ENCODE measurements at places on chromosomes 3 and 15. TPM values are rescaled to one million over a fixed set of nuclear protein-coding genes. Genes with fewer than 3 reads are reported as not detected.

GRCh38 chr3:177041730-177042551 lies 155.3 kb downstream of the TBL1XR1 start:
- H3K4me3 ChIP-seq, result no peak overlapping the region
- H3K27ac ChIP-seq, result peak overlapping the region; percentile 42
- peaks cover 57% of the 10 kb centered on the region for H3K36me3 ChIP-seq
- no peaks in the 10 kb centered on the region for H3K27me3 ChIP-seq
- DNase-seq, result no peak
- peaks cover 37% of the 10 kb centered on the region for H3K4me1 ChIP-seq

- no peak overlapping the region for H3K27ac ChIP-seq
- no peak overlapping the region for H3K4me3 ChIP-seq
- DNase-seq, result no peak
- no peaks in the 10 kb centered on the region for H3K4me1 ChIP-seq
- H3K27me3 ChIP-seq, result no peaks in the 10 kb centered on the region
Measured at GRCh38 chr3:176219970-176220369, 977.3 kb downstream of the TBL1XR1 start.

DNA sequence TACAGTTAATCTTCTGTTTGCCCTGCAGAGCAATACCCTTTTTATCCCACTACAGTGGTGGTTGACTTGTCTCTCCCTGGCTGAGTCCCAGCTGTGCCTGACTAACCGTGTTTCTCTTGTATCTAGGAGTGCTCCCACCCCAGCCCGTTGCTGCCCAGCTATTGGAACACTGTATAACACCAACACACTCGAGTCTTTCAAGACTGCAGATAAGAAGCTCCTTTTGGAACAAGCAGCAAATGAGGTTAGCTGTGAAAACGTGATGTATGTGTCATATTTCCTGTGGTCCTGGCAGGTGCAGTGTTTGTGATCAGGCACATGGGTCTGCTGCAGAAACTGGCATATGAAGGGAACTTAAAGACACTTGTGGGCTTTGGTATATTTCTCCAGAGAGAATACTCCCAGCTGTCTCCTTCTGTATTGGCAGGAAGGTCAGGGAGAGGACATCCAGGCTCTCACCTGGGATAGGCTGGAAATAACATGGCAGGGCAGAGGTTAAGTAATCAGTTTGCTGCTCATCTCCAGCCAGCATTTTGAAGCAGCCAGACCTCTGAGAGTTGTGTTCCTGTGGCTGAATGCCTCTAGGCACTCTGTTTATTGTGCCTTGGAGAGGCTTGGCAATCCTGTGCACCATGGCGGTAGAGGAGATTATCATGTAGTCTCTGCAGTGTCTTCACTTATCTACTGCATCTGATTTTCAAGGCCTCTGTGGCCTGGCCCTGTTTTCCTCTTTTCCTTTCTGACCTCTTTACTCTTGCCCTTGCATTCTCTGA lies 34.8 kb downstream of the ATG7 start:
- H3K36me3 ChIP-seq, result peaks cover 51% of the 10 kb centered on the region
- H3K27ac ChIP-seq, result no peak overlapping the region
- peak; percentile 32 for DNase-seq
- H3K4me1 ChIP-seq, result peaks cover 34% of the 10 kb centered on the region

GRCh38 chr15:45645026-45645980 lies 10.5 kb downstream of the SQOR start:
- peak overlapping the region; percentile 94 for H3K27ac ChIP-seq
- peak; percentile 22 for DNase-seq
- H3K27me3 ChIP-seq, result no peaks in the 10 kb centered on the region
- H3K4me1 ChIP-seq, result peaks cover 84% of the 10 kb centered on the region

GRCh38 chr15:66047321-66048024 lies 178.2 kb downstream of the RAB11A start:
- H3K27me3 ChIP-seq, result no peaks in the 10 kb centered on the region
- H3K27ac ChIP-seq, result no peak overlapping the region
- H3K4me1 ChIP-seq, result no peaks in the 10 kb centered on the region
- H3K36me3 ChIP-seq, result no peaks in the 10 kb centered on the region

DNA sequence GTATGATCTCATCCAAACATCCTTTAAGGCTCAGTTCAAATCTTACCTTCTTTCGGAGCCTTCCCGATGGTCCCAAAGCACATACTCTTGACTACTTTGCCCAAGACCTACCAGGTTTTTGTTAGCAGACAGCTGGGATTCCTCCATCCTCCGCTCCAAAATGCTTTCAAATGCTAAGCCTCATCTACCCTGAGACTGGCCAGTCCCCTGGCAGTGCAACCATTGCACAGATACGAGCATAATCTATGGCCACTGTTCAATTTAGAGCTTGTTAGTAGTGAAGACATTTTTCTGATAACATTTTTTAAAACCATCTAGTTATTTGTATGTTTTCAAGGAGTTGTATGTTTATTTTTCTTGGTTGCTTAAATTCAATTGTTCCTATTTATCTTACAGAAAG lies 264.4 kb upstream of the NR2F2 start:
- H3K27me3 ChIP-seq, result peaks cover 6% of the 10 kb centered on the region
- no peaks in the 10 kb centered on the region for H3K4me1 ChIP-seq
- H3K36me3 ChIP-seq, result no peaks in the 10 kb centered on the region
- DNase-seq, result no peak
- H3K27ac ChIP-seq, result no peak overlapping the region
- H3K4me3 ChIP-seq, result no peak overlapping the region

DNA sequence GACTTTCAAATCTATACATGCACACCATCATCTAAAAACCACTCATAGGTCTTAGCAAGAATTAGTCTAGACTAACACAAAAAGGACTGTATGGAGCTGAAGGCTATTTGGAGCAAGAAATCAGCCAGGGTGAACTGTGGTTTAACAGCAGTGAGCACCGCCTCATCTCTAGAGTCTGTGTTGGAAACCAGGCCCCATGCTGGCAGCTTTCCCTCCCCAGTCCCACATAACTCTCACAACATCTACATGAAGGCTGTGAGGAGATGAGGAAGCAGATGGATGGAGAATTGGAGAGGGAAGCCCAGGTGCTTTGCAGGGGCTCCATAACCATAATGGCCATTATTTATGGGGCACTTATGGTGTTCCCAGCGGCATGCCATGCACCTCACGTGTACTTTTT lies 133.2 kb upstream of the TOPAZ1 start:
- no peak for DNase-seq
- H3K4me1 ChIP-seq, result peaks cover 14% of the 10 kb centered on the region
- no peak overlapping the region for H3K27ac ChIP-seq

DNA sequence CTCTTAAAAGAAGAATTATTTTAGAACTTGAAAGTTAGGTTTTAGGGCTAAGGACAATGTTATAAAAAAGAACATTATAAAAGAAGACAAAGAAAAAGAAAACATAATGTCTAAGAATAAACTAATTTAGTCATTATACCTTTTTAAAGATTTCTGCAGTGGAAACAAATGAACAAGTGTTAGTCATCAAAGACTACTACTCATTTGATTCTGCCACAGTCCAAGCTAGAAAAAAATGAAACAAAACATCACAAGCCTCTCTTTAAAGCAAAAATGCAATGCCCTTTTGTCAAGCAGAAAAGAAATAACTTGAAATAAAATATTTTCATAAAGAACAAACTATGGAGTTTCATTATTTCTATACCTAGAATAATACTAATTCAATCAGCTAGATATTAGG lies 102.0 kb downstream of the TBC1D5 start:
- no peaks in the 10 kb centered on the region for H3K36me3 ChIP-seq
- H3K4me3 ChIP-seq, result no peak overlapping the region
- no peak overlapping the region for H3K27ac ChIP-seq

DNA sequence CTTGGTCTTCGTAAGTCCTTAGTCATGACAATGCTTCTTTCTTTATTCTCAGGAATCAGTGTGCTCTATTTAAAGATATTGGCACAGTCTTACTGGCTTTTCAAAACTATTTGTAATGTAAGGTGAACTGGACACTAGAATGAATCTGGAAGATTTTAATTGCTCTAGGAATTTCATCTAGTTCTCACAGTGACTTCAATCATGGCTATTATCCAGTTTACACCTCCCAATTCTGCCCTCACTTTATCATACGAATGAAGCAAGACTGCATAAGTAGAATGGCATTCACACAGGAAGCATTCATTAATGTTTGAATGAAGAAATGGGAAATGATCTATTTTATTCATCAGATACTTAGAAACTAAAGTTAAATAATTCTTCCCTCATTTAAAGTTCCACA lies 26.7 kb upstream of the DRD3 start:
- H3K27ac ChIP-seq, result no peak overlapping the region
- no peak for DNase-seq

DNA sequence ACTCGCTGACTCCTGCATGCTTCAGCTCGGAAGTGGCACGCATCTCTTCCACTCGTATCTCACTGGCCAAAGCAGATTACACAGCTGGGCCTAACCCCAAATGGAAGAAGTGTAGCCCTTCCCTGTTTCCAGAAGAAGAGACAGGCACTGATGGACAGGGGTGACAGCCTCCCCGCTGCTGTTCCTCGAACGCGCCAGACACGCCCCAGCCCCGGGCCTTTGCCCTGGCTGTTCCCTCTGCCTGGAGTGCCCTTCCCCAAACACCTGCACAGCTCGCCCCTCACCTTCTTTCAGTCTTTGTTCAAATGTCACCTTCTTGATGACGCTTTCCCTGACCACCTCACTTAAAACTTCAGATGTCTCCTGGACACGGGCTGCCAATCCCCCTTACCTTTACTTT lies 26.0 kb upstream of the CYP11A1 start:
- H3K4me3 ChIP-seq, result no peak overlapping the region
- H3K27ac ChIP-seq, result peak overlapping the region; percentile 6
- no peaks in the 10 kb centered on the region for H3K27me3 ChIP-seq
- H3K36me3 ChIP-seq, result no peaks in the 10 kb centered on the region

DNA sequence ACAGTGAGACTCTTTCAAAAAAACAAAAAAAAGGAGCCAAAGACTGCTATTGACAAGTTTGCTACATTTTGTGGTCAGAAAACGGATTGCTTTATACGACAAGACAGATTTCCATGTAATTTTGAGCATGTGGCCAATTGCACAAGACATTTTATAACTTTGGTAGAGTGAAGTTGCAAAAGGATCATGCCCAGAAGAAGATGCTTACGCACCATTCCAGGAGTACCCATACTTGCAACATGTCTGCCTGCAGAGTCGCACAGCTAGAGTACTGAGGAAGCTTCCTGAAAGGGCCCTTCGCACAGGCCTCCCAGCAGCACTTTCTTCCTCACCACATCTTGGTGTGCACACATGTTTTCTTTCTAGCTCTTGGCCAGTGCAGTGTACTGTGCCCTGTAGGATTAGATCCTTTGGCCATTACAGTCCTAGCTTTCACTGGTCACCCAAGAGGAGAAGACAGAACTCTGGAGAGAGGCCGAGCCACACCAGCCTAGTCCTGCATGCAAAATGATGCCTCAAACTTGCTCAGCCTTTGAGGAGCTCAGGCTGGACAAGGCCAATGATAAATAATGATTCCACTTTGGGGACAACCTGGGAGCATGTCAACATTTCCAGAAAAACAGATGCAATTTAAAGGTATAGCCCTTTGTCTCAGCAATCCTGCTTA lies 11.7 kb downstream of the CHDH start:
- H3K4me1 ChIP-seq, result no peaks in the 10 kb centered on the region
- H3K36me3 ChIP-seq, result no peaks in the 10 kb centered on the region
- H3K27me3 ChIP-seq, result peaks cover 7% of the 10 kb centered on the region
- no peak overlapping the region for H3K4me3 ChIP-seq
- no peak overlapping the region for H3K27ac ChIP-seq

DNA sequence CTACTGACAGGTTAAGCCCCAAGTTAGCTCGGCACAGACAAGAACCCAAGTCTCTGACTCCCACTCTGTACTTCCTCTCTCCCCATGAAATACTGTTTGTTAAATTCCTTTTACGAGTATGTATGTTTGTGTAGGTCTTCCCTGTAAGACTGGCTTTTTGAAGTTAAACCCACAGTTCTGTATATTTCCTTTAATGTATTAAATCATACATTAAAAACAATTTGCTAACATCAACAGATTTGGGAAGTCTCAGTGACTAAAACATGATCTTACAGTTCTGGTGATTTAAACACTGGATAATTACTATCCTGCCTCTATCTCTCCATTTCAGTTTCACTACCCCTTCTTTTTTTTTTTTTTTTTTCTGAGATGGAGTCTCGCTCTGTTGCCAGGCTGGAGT lies 4.4 kb downstream of the CMTM6 start:
- DNase-seq, result no peak
- peaks cover 8% of the 10 kb centered on the region for H3K36me3 ChIP-seq
- peaks cover 61% of the 10 kb centered on the region for H3K4me1 ChIP-seq
- H3K27ac ChIP-seq, result no peak overlapping the region

DNA sequence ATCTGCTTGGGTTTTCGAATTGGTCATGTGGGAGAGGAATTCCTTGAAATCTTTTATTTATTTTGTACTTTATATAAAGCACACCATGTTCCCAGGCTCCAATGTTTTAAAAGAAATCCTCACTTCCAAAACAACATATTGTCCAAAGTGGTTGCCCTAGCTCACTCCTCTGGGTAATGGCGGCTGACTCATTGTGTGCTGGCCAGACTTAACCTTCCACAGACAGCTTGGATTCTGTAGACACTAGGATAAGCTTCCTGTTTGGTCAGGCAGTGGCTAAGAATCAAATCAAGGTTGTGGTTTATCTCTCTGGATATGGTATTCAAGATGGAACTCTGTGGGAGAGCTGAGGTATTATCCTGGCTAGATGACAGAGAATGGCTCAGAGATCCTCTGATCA lies 55.8 kb upstream of the FAM98B start:
- no peaks in the 10 kb centered on the region for H3K4me1 ChIP-seq
- no peak overlapping the region for H3K27ac ChIP-seq
- H3K36me3 ChIP-seq, result no peaks in the 10 kb centered on the region
- peaks cover 23% of the 10 kb centered on the region for H3K27me3 ChIP-seq

- no peaks in the 10 kb centered on the region for H3K36me3 ChIP-seq
- DNase-seq, result no peak
- H3K4me1 ChIP-seq, result peaks cover 38% of the 10 kb centered on the region
- H3K27ac ChIP-seq, result no peak overlapping the region
Measured at GRCh38 chr3:177816667-177817208, 619.5 kb upstream of the TBL1XR1 start.

DNA sequence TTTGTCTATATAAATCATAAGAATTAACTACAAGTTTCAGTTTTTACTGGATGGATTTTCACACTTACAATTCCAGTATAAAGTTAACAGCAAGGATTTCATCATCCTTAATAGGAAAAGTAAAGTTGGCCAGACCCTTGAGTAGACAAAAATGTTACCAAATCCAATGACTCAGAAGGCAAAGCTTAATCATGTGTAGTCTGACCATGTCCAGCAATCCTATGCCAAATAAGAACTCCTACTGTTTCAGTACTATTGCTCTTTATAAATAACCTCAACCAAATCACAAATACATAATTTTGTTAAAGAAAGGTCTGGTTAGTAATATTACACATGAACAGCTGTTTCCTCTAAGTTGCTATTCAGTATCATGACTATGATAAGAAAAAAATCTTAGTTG lies 35.0 kb downstream of the PLOD2 start:
- H3K4me1 ChIP-seq, result no peaks in the 10 kb centered on the region
- DNase-seq, result no peak
- no peaks in the 10 kb centered on the region for H3K36me3 ChIP-seq
- H3K27ac ChIP-seq, result no peak overlapping the region

GOLGA8M gene
- total RNA-seq, result 0.89 TPM

ADIPOQ gene
- not detected for total RNA-seq

GP5 gene
- total RNA-seq, result 1.9 TPM

NPAP1 gene
- total RNA-seq, result not detected

SCN11A gene
- total RNA-seq, result 0.22 TPM

SHQ1 gene
- 26.7 TPM for total RNA-seq

SLC28A1 gene
- total RNA-seq, result not detected

ADAMTSL3 gene
- total RNA-seq, result 0.12 TPM

RAB8B gene
- total RNA-seq, result 157 TPM
